ENCODE measurements at places on chromosomes 2 and 18.

- DNase-seq = peak; percentile 68
Observed at GRCh38 chr2:54560146-54560881, 104.2 kb downstream of the SPTBN1 start.

DNA sequence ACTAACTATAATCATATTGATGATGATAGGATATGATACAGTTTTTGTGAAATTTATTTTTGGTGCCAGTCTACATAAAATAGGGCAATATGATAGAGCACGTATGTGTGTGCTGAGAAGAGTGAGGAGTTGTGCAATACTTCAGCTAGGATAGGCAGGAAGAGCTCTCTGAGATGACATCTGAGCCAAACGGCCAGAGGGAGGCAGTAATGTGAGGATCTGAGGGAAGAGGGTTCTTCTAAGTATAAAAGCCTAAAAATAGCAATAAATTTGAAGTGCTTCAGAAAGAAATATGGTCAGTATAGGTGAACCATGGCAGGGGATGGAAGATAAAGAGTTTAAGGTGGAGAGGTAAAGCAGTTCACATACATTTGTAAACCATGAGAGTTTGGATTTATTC lies 102.5 kb downstream of the OLA1 start:
- no peak for DNase-seq

DNA sequence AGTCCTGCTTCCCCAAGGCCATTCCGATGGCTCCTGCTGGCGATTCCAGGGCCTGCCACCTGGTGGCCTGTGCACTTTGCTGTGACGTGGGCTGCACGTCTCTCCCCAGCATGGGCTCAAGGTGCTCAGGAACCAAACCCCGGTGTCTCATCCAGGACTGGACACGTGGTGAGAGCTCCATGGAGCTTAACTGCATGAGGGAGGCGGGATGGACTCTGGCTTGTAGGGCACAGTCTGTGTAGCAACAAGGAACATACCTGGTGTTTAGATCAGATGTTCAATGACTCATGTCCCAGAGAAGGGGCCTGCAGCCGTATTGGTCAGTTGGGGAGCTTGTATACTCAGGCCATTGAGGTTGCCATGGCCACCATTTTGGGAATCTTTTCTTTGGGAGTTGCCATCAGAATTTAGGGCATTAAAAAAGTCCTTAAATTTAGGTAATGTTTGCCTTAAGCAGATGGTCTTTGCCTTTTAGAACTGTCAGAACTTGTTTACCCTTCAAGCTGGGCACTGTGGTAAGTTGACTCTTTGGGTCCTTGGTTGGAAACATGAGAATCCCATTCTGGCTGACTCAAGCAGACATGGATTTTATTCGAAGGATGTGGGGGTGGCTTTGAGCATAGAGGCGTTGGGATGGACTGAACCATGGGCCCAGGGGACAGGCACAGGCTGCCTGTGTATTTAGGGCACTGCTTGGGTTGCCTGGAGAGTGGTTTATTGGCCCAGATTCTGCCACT lies 21.0 kb downstream of the AGAP1 start:
- DNase-seq = no peak

DNA sequence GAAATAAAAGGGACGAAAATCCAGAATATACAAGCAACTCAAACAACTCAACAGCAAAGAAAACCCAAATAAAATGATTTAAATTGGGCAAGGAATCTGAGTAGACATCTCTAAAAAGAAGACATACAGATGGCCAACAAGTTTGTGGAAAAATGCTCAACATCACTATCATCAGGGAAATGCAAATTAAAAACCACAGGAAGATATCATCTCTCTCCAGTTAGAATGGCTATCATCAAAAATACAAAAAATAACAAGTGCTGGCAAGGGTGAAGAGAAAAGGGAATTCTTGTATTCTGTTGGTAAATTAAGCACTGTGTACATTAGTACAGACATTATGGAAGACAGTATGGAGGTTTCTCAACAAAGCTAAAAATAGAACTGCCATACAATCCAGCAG lies 80.0 kb downstream of the RAB31 start:
- DNase-seq = no peak

DNA sequence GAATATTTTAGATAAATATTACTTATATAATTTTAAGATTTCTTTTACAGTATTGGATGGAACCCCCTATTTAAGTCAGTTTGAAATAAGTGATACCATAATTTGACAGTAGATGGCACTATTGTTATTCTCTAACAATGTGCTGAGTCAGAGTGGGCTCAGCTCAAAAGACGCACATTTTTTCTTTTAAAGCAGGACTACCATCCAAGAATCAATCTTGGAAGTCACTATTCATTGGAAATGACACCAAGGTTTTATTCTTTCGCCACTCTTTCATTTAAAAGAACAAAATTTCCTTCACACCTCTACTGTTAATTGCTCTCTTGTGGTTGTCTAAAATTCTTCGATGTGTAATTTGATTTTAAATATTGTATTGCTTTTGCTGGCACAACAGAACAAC lies 32.6 kb upstream of the SPAG16 start:
- DNase-seq = no peak

DNA sequence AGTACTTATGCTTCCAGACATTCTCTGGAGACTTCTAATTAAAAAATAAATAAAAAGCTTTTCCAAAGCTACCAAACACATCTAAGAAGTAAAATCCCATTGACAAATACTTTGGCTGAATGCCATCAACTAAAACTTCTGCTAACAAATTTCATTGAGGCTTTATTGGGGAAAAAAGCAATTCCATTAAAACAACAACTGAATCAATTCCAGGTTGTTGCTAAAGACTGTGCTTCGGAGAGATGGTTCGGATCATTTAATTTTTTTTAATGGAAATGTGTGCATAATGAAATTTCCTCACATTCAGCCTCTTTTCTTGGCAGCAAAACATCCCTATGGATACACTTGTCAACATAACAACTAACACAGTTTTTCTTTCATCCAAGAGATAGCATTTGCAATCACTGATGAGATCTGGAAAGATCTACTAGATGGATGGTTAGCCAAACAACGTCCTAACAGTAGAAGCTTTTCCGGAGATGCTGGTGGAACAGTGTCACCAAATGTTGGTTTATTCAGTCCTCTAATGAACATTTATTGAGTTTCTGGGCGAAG lies 446.1 kb upstream of the FAM98A start:
- DNase-seq = no peak

DNA sequence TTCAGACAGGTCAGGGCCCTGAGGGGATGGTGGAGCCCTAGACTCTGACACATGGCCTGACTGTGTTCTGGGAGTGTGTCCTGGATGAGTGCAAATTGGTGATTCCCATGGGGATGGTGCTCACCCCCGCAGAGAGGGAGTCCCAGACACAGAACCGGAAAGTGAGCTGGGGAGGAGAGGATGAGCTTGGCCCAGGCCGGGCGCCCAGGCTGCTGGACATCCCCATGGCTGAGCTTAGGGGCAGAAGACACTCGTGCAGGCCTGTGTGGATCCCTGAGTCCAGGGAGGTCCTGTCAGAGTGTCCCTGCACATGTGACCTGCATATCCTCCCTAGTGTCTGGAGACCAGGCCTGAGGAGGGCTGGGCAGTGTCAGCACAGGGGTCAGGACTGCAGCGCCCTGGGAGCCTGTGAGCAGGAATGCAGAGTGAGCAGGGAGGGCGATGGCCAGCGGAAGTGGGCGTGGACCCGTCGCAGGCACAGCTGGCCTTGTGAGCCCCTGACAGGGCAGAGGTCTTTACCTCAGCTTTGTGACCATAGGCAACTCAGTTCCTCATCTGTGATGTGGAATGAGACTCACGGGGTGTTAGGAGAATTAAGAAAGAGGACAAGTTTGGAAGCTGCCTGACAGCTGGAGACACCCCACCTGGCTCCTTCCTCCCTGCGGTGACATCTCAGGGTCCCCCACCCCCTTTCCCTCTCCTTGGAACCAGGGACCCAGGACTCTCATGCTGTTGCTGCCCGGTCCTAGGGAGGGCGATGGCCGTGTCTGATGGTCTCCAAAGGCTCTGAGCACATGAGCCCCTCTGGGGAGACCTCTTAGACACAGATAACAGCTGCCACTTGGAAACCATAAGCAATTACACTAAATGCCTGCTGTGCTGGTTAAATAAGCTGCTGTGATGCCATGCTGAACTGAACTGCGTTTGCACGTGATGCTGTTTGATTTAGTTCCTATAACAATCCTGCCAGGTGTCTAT lies 62.6 kb upstream of the HS6ST1 start:
- DNase-seq = no peak

DNA sequence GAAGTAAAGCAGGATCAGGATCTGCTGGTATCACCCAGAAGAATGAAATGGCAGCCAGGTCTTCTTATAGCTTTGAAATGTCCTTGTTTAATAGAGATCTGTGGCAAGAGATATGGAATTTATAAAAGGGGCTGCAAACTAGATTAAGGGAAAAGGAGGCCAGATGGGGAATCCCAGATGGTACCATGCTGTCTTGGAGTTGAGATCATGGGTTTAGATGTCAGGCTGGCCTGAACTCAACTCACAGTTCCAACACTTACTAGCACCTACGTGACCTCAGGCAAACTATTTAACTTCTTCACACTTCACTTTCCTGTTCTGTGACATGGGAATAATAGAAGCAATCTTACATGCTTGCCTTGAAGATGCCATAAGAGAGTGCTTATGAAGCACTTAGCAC lies 188.2 kb downstream of the ALK start:
- DNase-seq = no peak

GRCh38 chr2:2184549-2185249 lies 146.4 kb downstream of the MYT1L start:
- no peak for DNase-seq

GRCh38 chr18:74139888-74140287 lies 7.7 kb downstream of the FBXO15 start:
- DNase-seq = no peak

- DNase-seq = peak; percentile 76
Observed at GRCh38 chr18:74064510-74064909, 83.1 kb downstream of the FBXO15 start.

GRCh38 chr2:10375570-10376281 lies 72.4 kb downstream of the ODC1 start:
- no peak for DNase-seq

GRCh38 chr2:202950592-202950991 lies 38.5 kb downstream of the CARF start:
- no peak for DNase-seq

GRCh38 chr2:190271783-190272456 lies 47.7 kb downstream of the HIBCH start:
- no peak for DNase-seq

DNA sequence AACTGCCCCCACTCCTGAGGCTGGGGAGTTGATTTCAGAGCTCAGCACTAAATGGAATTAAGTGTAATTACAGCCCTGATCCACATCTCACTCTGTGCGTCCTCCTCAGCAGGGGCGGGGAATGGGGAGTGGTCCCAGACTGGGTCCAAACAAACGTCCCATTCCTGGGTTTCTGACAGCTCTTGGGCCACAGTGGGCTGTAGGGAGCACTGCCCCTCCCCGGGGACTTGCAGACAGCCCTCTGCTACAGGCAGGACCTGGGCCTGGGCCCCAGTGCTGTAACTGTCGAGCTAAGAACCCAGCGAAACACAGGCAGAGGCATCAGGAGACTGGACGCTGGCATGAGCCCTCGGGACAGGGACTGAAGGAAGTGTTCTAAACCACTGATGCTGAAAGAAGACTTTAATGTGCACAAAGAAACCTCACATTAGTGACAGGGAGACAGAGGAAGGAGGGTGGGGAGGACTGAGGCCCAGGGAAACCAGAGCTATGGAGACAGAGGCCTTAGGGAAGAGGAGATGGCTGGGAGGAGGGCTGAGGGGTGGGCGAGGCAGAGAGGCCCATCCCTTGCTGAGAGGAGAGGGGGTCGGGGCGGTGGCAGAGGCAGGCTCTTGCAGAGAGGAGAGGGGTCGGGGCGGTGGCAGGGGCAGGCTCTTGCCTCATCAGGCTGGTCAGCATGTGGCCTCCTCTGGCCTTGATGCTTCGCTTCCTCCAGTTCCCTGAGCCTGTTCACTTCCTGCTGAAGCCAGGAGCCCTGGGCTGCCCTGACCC lies 5.8 kb upstream of the SEMA4C start:
- no peak for DNase-seq

DNA sequence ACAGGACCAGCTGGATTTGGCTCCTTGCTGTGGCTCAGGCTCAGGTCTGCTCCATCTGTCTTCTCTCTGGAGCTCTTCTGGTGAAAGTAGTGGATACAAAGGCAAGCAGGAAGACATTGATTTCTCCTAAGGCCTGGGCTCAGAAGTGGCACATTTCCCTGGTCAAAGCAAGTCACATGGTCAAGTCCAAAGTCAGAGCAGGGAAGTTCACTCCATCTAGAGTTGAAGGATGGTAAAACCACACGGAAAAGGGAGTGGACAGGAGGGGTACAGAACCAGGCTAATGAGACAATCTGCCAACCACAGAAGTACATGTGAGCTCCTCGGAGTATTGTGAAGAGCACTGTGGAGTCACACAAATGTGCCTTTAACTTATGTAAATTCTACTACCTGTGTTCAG lies 66.1 kb downstream of the MARCO start:
- no peak for DNase-seq

- no peak for DNase-seq
Observed at GRCh38 chr2:224381521-224382279, 20.2 kb downstream of the FAM124B start.

- no peak for DNase-seq
Observed at GRCh38 chr18:37328946-37329719, 236.5 kb downstream of the CELF4 start.

GRCh38 chr18:79299711-79300110 lies 96.0 kb upstream of the NFATC1 start:
- DNase-seq = no peak

- DNase-seq = no peak
Observed at GRCh38 chr2:132798341-132798740, 128.3 kb upstream of the LYPD1 start.

- DNase-seq = no peak
Observed at GRCh38 chr2:238494573-238494961, 67.8 kb downstream of the ASB1 start.

GRCh38 chr2:30236591-30237238 lies 5.4 kb downstream of the LBH start:
- no peak for DNase-seq

- no peak for DNase-seq
Observed at GRCh38 chr18:76720683-76721082, 101.7 kb upstream of the ZNF236 start.

- no peak for DNase-seq
Observed at GRCh38 chr2:224268441-224268840, 133.5 kb downstream of the FAM124B start.

- DNase-seq = no peak
Observed at GRCh38 chr2:179677746-179678505, 183.5 kb downstream of the ZNF385B start.

DNA sequence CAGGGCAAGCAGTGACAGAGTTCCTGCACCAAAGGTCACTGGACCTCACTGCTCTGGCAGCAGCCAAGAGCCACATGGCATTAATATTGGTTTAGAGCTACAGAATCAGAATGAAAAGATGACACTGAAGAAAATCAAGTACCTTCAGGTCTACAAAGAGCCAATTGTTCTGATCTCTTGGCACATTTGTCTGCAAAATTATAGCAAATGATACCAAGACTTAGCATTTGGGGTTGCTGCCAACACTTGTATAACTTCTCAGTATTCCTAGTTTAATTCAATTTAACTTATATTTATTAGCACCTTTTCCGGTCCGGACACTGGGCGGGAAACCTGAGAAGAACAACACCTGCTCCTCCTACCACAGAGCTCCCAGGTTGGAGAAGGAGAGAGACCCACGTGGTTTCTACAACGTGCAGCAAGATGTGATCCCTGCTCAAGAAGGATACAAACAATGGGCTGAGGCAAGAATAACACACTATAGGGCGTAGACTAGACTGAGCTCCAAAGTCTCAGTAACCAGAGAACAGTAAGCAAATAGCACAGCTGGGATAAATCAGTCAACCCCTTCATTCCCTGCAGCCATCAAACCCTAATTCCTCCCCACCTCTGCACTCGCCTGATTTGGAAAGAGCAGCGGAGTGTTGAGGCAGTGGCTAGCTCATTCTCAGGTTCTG lies 2.4 kb downstream of the LRRC30 start:
- DNase-seq = no peak

All from activated naive CD4-positive, alpha-beta T cell treated with anti-CD3 and anti-CD28 coated beads, Interleukin-2, amount 10 ng/mL, durations not matched to agents 7 days and 5 days (primary cell).